Muscle of leg (tissue), 16 donors: ENCODE measurements at places on chromosomes 11 and 22.
A peak's percentile ranks its signal among the peaks of the same experiment; 100 is the strongest.

DNA sequence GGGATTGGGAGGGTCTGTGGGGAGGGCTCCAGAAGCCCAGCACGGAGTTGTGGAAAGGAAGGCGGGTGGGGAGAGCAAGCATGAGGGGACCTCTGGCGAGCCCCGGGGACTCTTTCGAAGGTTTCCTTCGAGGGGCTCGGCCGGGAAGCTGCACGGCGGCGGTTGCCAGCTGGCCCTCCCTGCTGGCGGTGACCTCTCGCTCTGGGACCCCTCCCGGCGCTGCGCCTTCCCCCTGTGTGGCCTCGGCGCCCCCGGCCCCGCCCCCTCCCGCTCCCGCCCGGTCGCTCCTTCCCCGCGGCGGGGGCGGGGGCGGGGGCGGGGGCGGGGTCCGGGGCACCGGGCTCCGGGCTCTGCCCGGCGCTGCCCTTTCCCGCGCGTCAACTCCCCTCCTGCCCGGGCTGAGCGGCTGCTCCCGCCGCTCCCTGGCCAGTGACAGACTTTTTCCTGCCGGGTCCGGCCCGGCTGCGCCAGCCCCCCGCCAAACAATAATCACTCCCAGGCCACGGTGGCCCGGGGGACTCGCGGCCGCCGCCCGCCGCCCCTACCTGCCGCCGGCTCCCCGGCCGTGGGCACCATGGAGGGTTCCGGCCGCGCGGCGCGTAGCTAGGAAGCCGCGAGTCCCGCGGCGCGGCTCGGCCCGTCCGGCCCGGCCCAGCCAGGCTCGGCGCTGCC lies 941 bp downstream of the CLCF1 start:
- DNase-seq, result no peak

GRCh38 chr22:19844377-19845053 lies 10.2 kb downstream of the GNB1L start:
- DNase-seq, result peak; percentile 69

DNA sequence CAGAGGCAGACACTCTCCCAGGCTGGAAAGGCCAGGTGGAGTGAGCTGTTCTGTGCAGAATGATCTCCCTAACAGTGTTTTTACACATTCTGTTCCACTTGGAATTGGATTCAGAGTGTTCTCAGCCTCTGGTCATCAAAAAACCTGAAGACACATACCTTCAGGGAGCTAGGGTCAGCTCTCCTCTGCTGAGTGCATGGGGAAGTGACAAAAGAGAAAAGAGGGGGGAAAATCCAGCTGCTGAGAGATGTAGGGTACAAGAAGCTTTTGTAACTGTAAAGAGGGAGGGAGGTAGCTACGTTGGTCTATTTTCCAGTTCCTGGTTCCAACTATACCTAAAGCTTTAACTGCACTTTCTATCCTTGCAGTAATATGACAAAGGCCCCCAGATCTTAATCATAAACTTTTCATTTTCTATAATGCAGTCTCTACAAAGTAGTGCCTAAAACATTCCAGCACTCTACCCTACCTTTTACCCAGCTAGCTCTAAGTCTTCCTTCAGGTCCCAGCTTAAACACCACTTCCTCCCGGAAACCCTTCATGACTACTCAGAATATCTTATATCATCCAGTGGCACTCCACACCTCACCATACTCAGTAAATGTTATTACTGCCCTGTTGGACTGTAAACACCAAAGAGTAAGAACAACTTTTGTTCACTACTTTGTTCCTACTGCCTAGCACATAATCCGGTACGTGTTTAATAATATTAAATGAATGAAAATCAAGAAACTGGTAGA lies 9.2 kb downstream of the MAPK1 start:
- no peak for DNase-seq

DNA sequence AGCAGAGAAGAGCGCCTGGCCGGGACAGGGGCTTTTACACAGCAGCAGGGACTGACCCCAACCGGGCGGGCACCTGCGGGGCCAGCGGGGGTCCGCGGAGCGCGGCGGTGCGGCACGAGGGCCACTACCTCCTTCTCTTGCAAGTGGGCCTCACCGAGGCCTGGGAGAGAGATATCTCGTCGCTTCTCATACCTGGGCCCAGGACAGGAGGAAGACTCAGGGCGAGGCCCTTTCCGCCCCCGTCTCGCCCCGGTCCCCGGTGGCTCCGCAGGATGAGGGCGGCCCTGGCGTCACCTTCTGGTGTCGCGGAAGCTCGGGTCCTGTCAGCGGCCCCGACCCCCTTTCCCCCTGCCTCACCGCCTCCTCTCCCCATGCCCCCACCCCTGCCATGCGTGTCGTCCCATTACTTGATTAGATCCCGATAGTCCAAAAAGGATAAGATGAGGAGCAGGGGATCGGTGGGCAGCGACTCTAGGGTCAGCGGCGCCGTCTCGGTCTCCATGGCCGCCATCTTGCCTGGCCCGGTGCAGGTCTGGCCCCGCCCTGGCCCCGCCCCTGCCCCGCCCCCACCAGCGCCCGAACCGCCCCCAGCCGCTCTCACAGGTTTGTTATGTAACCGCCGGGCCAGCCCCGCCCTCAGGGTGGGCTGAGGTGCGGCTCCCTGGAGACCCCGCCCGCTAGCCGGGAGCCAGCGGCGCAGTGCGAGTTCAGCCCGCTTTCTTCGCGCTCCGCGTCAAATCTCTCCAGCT lies at the start of gene FBXO3:
Gene FBXO3 (minus strand): TSS at position 534 of the 749 bp plus-strand sequence. CDS start 23 bp downstream, at position 511.
- peak; percentile 91 for DNase-seq

- no peak for DNase-seq
These were observed 43.2 kb upstream of the ME3 start for GRCh38 chr11:86715611-86716010.

DNA sequence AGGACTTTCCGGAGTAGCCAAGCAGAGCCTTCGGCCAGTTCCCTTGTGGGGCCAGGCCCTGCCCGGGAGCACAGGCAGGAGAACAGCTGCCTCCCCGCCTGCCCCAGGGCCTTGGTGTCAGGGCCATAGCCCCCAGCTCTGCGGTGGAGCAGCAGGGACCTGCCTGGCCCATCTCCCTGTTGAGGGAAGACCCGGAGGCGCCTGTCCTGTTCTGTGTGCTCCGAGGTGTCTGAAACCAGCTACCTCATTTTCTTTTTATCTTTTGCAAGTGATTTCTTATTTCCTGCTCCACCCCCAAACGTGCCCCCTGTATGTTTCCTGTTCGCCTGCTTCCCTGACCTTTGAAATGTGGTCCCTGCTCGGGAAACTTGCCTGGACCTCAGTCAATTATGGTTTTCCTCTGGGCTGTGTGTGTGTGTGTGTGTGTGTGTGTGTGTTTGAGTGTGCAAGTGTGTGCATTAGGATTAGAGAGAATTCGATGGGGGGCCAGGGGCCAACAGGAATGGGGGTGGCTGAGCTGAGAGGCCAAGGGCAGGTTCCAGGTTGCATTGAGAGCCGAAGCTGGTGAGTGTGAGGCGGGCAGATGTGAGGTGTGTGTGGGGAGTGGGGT lies 19.1 kb downstream of the LRP5 start:
- DNase-seq, result no peak

GRCh38 chr22:24772493-24773220 lies 1.9 kb downstream of the PIWIL3 start:
- peak; percentile 56 for DNase-seq

DNA sequence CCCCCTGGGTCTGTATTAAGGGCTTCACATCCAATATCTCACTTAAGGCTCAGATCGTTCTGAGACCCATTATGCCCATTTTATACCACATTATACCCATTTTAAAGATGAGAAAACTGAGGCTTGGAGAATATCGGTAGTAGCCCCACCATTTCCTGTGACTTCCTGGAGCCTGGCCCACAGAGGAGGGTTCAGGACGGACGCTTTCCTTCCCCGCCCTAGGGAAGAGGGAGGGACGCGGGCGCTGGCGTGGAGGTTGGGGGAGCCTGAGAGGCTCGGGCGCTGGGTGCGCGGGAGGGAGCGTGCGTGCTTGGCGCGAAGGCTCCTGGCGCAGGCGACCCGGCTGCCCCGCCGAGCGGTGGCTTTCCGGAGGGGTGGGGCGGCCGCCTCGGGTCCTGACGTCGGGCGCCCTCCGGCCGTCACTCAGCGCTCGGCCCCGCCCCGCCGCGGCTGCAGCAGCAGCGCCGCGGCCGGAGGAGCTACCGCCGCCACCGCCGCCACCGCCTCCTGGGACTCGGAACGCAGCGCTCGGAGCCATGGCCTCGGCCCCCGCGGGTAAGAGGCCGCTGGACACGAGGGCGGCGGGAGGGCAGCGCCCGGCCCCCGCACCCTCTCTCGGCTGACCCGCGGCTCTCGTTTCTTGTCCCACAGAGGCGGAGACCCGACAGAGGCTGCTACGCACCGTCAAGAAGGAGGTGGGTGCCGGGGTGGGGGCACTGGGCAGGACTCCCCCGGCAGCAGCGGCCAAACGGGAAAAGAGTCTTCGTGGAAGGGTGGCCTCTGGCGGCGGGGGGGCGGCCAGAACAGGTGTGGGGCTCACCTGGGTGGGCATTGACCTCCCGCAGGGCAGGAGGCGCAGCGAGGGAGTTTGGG lies at the start of gene SGSM1:
Gene SGSM1 (plus strand): TSS at position 422 of the 873 bp plus-strand sequence. CDS start 115 bp downstream, at position 537.
- DNase-seq, result peak; percentile 72

GRCh38 chr11:85589373-85589772 lies 37.8 kb downstream of the DLG2 start:
- no peak for DNase-seq

GRCh38 chr11:113574171-113574570 lies 99.0 kb upstream of the DRD2 start:
- no peak for DNase-seq

DNA sequence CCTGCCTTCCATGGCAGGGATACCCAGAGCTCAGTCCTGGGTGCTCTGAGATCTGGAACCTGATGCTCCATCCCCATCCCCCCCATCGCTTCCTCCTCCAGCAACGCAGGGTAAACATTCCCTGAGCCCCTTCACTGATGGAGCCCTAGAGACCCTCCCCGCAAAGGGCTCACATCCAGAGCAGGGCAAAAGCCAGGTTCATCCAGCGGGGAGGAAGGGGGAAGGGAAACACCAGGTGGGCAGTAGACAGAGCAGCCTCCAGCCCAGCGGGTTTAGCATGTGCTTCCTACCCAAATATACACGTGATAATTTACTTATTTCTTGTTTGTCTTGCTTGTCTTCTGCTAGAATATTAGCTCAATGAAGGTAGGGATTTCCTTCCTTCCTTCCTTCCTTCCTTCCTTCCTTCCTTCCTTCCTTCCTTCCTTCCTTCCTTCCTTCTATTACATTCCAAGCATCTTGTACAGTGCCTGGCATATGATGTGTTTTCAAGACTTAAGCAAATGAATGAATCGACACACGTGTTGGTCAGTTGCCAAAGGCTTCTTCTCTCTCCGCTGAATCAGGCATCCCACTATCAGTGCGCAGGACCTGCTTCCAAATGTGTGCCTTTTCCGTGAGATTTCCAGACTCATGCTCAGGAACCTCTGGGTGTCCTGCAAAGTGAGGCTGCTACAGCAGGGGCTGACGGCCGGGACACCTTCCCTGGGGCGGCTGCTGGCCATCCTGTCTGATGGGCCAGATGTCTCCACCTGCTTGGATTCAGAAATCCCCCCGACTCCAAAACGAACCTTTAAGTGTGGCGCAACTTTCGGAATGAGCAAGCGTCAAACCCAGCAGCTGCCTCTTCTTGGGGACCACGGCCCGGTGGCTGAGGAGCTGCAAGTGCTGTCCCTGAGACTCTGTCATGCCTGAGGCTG lies 955.1 kb downstream of the BRD1 start:
- DNase-seq, result no peak

GRCh38 chr11:13775471-13775870 lies 107.0 kb downstream of the FAR1 start:
- DNase-seq, result no peak

- DNase-seq, result peak; percentile 45
These were observed 1.0 kb upstream of the ATG2A start for GRCh38 chr11:64918017-64918416.

GRCh38 chr11:97201743-97202612 lies 812.2 kb downstream of the JRKL start:
- DNase-seq, result peak; percentile 25
